Suppressor macrophage treated with lipopolysaccharide for 4 hours (primary cell): ENCODE measurements at places on chromosomes 6 and 20.

GRCh38 chr20:62307226-62308101, 4.7 kb downstream of the ADRM1 start:
- no peak for DNase-seq

GRCh38 chr20:56797023-56797422, 167.9 kb downstream of the TFAP2C start:
- DNase-seq = no peak

DNA sequence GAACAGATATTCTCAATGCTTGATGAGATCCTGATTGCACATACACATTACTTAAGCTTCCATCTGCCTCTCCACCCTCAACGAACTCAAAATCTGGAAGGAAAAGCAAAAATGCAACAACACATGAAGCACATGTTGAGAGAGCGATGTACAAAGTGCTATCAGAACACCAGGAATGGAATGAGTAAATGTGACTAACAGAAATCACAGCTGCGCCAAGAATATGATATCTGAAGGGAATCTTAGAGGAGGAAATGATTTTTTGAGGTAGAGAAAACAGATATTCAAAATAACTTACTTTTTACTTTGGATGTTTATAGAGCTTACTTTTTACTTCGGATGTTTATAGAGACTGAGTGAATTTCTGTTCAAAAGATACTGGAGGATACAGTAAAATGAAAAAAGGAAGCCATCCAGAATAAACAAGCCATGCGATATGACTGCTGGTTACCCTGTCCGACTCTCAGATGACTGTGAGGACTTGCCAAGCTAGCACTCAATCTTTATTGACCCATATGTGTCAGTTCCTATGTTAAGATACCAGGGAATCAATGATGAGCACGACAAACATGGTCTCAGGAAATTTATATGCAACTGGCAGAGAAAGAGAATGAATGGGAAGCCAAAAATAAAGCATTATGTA, 102.0 kb downstream of the SMLR1 start:
- DNase-seq = no peak

DNA sequence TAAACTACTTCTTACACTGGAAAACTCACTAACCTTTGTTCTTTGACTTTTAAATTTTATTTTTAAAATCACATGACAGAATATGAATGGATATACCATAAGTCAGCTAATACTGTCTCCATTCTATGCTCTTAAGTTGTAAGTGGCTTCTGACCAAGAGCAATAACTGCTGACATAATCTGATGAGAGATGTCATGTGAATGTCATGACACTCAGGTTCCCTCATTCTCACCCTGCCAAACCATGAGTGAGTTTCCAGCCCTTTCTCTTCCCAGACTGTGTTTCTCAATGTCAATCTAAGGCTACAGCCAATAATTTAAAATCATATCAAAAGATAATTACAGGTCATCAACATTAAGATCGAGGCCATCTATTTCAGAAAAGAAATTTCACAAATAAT, 39.7 kb downstream of the KIF16B start:
- peak; percentile 63 for DNase-seq

GRCh38 chr20:32975698-32976674, 28.2 kb downstream of the SUN5 start:
- DNase-seq = no peak

GRCh38 chr6:53107091-53107490, 41.5 kb downstream of the GCM1 start:
- no peak for DNase-seq

DNA sequence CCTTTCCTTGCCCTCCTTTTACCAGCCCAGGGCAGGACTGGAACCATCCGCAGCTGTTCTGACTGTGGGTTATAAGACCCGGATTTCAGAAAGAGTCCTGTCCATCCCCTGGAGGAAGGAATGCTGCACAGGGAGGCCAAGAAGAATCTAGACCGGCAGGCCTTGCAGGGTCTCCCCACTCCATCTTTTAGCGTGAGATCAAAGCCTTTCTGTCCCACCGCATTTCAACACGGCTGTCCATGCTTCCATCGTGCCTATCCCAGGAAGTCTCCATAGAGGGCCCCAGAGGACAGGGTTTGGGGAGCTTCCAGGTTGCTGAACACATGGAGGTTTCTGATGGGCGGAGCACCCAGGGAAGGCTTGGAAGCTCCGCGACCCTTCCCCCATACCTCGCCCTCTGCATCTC, 79.3 kb upstream of the AGPAT4 start:
- peak; percentile 36 for DNase-seq

DNA sequence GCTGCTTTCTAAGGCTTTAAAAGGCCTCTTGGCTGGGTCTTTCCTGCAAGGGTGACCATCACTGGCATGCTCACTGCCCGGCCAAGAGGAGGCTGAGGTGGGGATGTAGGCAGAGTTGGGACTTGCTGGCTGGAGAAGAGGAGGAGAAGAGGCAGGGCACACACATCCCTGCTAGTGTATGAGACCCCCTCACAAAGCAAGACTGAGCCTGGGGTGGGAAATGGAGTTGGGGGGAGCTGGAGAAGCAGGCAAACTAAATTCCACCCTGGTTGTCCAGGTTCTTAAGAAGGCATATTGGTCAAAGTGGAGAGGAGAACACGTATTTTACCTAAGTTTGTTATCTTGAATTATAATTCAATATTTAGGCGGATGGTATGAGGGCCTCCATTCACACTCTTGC, 1.7 kb upstream of the KIZ start:
- no peak for DNase-seq

- no peak for DNase-seq
Observed at GRCh38 chr6:906920-907319, 214.0 kb upstream of the EXOC2 start.

GRCh38 chr20:1973601-1974440, 20.0 kb downstream of the PDYN start:
- DNase-seq = no peak

- DNase-seq = no peak
Observed at GRCh38 chr6:20433321-20433720, 31.6 kb downstream of the E2F3 start.

GRCh38 chr6:37054580-37054979, 49.1 kb downstream of the FGD2 start:
- no peak for DNase-seq

DNA sequence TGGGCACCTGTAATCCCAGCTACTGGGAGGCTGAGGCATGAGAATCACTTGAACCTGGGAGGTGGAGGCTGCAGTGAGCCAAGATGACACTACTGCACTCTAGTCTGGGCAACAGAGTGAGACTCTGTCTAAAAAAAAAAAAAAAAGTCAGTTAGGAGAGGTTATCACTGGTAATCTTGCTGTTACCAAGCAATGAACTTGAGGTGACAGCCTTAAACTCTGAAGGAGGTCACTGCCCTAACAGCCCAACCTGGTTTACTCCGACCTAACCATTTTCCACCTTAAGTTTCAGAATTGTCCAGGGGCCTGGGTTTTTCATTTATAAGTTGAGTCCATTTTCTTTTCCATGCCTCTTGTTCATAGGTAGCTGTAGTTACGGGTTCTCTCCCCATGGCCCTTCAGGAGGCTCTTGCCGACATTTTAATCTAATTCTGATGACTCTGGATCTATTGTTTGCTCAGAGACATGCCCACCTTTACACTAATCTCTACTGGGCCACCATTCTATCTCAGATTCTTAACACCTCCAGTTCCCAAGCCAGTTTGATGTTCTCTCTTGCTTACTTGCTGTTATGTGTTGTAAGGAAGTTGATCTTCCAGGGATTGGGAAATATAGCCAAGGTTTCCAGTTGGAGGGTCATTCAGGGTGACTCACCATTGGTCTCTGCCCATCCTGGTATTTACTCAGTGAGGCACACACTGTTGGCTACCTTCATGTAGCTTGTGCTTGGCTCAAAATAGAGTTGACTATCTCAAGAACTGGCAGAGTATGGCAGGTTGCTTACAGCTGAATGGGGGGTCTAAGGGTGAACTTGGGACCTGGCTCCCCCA, 29.1 kb downstream of the SHLD1 start:
- no peak for DNase-seq
